ENCODE measurements at places on chromosomes 2 and 18. TPM values are rescaled to one million over a fixed set of nuclear protein-coding genes. Genes with fewer than 3 reads are reported as not detected.

- DNase-seq = no peak
Measured at GRCh38 chr2:136112317-136113208, 5.4 kb downstream of the CXCR4 start.

DNA sequence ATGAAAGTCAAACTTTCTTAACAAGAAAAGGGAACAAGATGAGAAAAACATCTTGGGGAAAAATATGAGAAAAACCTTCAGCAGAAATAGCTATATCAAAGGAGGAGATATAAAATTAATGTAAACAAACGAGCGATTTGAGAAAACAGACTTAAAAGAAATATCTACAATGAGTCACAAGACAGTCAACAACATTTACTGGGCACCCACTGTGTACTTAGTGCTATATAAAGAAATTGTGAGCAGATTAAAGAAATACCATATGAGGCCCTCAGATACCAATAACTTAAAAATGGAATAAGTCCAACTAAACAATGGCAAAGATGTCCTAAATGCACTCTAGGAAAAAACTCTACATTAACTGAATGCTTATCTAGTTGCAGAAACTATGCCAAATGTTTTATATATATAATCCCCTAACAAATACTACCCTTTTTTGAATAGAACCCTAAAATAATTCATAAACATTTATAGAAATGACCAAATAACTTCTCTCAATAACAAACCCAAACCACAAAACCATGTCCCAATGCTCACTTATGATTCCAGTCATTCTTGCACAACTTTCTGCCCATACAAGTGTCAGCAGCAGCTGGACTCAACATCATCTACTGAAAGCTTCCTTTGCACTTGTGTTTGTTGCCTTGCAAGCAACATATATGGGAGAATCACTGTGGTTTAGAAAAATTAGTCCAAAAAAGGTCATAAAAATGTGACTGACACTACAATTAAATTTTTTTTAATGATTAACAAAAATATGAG lies 83.5 kb downstream of the COBLL1 start:
- no peak for DNase-seq

GRCh38 chr2:3585261-3586109 lies 9.4 kb upstream of the COLEC11 start:
- DNase-seq = no peak

- DNase-seq = no peak
Measured at GRCh38 chr18:52409727-52410126, 69.7 kb downstream of the DCC start.

DNA sequence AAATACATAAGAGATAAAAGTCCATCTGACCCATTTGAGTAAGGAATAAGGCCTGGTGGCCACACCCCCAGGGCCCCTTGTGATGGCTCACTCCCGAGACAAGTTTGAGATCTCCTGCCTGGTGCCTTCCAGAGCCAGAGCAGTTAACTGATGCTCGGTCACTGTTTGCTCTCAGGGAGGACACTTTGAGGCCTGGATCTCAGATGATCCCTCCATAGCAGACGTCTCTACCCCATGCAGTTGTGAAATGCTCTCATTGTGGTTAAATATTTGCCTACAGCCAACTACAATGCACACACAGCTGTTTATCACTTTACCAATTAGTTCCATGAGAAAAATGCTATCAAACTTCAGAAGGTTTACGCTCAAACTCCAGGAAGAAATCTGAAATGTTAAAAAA lies 12.3 kb downstream of the GYPC start:
- DNase-seq = no peak

Gene FAHD2B
- 14.3 TPM for total RNA-seq

Gene FN1
- total RNA-seq = 42.0 TPM

DNA sequence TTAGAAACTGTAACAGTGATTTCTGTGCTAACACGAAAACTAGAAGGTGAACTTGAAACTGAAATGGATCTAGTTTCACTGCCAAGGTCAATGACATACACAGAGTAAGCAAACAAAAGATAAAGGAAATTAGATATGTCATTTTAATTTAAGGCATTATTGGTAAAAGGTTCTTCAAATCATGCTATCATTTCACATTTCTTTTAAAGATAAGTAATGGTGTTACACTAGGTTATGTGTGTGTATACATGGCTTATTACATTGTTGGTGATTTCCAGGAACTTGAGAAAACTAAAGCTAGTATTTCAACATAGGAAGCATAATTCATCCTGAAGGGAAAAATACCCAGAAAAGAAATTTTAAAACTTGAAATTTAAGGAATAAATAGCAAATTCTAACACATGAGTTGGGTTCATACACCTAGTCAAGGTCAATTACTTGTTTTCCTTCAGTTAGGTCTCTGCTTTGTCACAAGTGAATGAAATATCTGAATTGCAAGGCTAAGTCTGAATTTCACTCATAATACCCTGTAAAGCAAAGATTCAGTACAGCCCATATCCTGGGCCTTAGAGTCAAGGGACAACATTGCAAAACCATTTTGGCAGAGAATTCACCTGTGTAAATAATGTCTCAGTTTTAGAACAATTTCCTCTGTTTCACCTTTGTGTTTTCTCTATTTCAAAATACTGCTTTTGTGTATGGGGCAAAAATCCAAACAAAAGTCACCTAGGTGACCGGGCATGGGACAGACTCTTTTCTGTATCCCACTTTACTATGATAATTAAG lies 141.6 kb downstream of the SRBD1 start:
- DNase-seq = no peak

Gene GALNT14
- total RNA-seq = 2.5 TPM

GRCh38 chr2:108972663-108973062 lies 16.4 kb downstream of the EDAR start:
- no peak for DNase-seq

Gene SERPINB4
- total RNA-seq = 1.3 TPM

- no peak for DNase-seq
Measured at GRCh38 chr2:48719480-48720177, 35.9 kb downstream of the LHCGR start.

Gene RAPH1
- 148 TPM for total RNA-seq

Gene ICOS
- 0.25 TPM for total RNA-seq

Gene SH2D6
- total RNA-seq = not detected

Gene FAM228A
- 0.25 TPM for total RNA-seq

Gene SCYGR3
- total RNA-seq = not detected

GRCh38 chr2:231410293-231411004 lies 14.9 kb downstream of the B3GNT7 start:
- no peak for DNase-seq

DNA sequence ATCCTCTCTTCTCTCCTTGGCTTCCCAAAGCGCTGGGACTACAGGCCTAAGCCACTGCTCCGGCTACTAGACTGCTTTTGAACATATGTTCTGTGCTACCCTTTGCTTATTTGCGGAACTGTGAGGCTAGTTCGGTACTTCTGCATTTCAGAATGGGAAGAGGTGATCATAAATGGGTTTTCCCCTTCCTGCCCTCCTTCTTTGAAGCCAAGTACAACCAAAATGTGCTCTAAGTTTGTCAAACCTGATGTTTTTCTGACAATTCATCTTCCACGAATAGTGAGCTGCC lies 1.7 kb upstream of the ESCO1 start:
- DNase-seq = no peak
